Substantia nigra (tissue), 51 donors: ENCODE measurements at places on chromosomes 11 and 22.

DNA sequence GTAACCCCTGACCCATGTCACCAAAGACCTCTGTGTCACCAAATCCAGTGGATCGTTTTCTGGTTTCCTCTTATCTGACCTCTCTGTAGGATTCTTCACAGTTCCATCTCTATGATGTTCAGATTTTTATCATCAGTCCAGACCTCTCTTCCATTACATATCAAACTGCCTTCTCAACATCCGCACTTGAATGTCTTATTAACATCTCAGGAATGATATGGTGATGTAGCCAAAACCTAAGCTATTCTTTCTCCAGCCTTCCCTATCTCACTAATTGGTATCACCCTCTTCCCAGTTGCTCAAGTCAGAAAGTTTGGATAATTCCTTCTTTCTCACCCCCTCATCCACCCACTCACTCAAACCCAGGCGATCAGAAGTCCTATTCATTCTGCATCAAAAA, 13.4 kb downstream of the APLNR start:
- no peak for DNase-seq

DNA sequence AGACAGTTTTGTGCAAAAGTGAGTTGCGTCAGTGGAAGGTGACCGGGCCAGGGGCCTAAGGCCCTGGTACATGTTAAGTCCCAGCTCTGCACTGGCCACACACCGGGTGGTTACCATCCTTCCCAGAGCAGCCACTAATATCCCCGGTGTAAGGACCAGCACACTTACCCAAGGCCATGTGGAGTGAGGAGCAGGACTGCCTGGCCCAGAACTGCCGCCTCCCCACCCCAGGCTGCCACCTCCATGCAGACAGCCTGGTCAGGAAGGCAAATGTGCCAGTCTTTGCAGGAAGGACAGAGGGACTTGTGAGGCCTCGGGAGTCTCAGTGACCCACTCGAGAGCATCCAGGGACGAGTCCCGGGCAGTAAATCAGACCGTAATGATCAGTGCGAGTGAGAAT, 102.9 kb downstream of the MORC2 start:
- no peak for DNase-seq

DNA sequence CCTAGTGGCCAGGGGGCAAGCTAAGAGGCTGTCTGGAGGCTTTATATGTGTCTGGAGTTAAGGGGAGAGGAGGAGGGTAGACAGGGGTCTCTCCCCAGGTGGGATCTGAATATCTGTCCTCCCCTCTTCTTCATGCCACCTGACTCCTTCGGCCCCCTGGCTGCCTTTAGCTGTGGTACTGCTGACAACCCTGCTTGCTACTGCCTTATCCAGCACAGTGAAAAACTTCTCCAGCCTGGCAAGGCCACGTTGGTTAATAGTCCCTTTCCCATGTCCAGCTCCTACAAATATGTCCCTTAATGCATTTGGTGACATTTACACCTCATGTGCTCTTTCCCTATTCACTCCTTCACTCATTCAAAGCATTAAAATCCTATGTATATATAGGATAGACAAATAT, 42.4 kb upstream of the NNMT start:
- DNase-seq: no peak

DNA sequence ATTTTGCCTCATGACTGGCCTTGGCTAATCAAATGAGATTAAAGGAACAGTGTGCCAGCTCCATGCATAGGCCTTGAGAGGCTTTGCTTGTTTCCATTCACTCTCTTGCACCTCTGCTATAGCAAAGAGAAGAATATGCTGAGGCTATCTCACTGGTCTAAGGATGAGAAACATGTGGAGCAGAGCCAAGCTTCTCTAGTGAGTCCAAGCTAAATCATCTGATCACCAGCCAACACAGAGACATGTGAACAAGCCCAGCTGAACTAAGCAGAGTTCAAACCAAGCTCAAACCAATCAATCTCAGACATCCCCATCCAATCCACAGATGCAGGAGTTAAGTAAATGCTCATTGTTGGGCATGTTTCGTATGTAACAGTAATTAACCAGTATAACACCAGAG, 69.4 kb upstream of the API5 start:
- no peak for DNase-seq

GRCh38 chr11:111137846-111138245, 107.7 kb upstream of the POU2AF2 start:
- DNase-seq: no peak
